Right cardiac atrium (tissue), 5 donors: ENCODE measurements at places on chromosomes 3 and 15. TPM values are rescaled to one million over a fixed set of nuclear protein-coding genes. Genes with fewer than 3 reads are reported as not detected.

Gene LRRC3B
- 0.03 TPM for total RNA-seq

Gene MCTP2
- total RNA-seq = 0.48 TPM

Gene ADGRG7
- total RNA-seq = not detected

Gene GREM1
- total RNA-seq = 0.56 TPM

Gene KCNMB3
- total RNA-seq = 1.1 TPM

Gene TUBGCP5
- total RNA-seq = 12.6 TPM

Gene CD200
- total RNA-seq = 2.8 TPM

Gene ZNF660
- 2.2 TPM for total RNA-seq

Gene SEMA3B
- total RNA-seq = 25.7 TPM

Gene ARMC8
- 48.6 TPM for total RNA-seq

Gene PLA2G4D
- not detected for total RNA-seq

Gene MOBP
- not detected for total RNA-seq

Gene PPP2R3A
- total RNA-seq = 89.6 TPM

Gene LIPH
- total RNA-seq = 0.62 TPM

Gene ITPR1
- 32.5 TPM for total RNA-seq

Gene HHATL
- 586 TPM for total RNA-seq

Gene KCNAB1
- 1.1 TPM for total RNA-seq
